Amygdala (tissue), 56 donors: ENCODE measurements at places on chromosomes 6 and 20.
A peak's percentile ranks its signal among the peaks of the same experiment; 100 is the strongest.

GRCh38 chr6:34523441-34524206 lies 32.5 kb downstream of the SPDEF start:
- DNase-seq, result no peak

GRCh38 chr6:45844986-45845385 lies 170.7 kb downstream of the CLIC5 start:
- no peak for DNase-seq

GRCh38 chr6:100846276-100846675 lies 34.9 kb downstream of the ASCC3 start:
- no peak for DNase-seq

- no peak for DNase-seq
Observed at GRCh38 chr20:15191082-15191723, 853.8 kb upstream of the FLRT3 start.

GRCh38 chr6:3227363-3228045 lies at the start of gene TUBB2B:
Gene TUBB2B, minus strand, starts transcription at chr6:3227653. Its CDS starts 110 bp downstream, at chr6:3227543.
- DNase-seq, result peak; percentile 73

DNA sequence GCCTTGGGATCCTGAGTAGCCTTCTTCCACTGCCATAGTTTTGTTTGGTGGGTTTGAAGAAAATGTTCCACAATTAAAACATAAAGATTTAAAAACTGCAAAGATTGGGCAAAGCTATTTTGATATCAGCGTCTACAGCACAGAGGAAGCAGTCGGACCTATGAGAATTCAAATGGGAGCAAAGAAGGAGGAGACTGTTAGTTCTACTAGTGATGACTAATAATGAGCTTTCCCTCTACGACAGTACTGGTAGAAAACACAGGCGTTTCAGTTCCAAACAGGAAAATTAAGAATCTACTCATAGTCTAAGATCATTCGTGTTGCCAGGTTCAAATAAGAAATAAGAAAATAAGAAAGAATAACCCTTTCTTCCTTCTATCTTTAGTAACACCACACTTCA lies 121.2 kb downstream of the INSM1 start:
- no peak for DNase-seq

DNA sequence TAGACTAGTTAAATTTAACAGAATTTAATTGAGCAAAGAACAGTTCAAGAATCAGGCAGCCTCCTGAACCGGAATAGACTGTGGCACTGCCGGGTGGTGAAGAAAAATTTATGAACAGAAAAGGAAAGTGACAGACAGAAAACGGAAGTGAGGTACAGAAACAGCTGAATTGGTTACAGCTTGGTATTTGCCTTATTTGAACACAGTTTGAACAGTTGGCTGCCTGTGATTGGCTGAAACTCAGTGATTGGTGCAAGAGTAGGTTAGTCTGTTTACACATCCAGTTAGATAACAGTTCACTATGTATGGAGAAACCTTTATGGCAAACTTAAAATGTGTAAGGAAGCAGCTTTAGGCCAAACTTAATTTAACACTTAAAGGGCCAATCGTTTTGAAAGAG lies 116.0 kb upstream of the CITED2 start:
- DNase-seq, result no peak
